ENCODE measurements at places on chromosomes 5 and 9.

DNA sequence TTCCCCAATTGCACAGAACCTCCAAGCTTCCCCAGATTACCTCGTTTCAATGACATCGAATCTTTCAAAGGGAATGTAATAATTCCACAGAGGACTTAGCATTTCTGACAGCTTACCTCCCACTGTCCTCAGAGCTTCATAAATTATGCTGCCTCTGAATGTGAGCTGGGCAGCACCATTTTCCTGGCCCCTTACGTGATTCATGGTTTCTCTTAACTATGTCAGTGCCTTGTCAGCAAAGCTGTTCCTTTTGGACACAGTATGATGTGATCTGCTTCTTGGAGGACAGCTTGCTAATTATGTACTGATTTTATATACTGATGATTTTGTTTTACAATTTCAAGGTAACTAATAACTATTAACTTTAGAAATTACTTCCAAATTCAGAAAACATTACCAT, 27.7 kb upstream of the SSBP2 start:
- peak; percentile 48 for DNase-seq

GRCh38 chr5:14342306-14342705, 199.2 kb downstream of the TRIO start:
- DNase-seq: no peak

DNA sequence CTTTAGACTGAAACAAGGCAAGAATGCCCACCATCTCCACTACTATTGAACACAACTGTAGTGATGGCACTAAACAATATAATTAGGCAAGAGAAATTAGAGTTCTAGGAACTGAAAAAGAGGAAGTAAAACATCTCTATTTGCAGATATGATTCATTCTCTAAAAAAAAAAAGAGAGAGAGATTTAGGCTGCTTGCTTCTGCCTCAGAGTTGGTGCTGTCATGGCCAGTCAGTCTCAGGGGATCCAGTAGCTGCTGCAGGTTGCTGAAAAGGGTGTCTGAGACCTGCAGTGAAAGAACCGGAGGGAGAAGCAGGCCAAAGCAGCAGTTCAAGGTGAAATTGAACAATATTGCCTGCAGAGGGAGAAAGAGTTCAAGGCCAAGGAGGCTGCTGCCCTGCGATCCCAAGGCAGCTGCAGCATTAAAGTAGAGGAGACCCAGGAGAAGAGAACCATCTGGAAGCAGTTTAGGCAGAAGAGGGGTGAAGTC, 72.5 kb downstream of the AP3B1 start:
- DNase-seq: peak; percentile 10

- DNase-seq: no peak
Measured at GRCh38 chr5:36939969-36940858, 63.6 kb downstream of the NIPBL start.

DNA sequence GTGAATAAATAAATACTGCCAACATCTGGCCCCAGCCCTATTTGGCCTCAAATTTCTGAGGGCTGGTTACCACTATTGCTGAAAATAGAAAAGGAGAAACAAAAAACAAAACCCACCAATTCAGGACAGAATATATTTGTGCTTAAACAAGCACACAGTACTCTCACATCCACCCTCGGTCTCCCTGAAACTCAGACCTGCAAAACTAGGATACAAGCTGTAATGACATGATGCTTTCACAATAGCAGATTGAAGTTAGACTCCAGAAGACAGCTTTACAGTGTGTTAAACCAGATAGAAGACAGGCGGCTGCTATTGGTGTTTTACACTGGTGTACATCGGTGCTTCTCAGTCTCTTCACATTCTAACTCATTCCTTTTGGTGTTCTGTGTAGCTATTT, 214.9 kb upstream of the DMRT1 start:
- DNase-seq: no peak

DNA sequence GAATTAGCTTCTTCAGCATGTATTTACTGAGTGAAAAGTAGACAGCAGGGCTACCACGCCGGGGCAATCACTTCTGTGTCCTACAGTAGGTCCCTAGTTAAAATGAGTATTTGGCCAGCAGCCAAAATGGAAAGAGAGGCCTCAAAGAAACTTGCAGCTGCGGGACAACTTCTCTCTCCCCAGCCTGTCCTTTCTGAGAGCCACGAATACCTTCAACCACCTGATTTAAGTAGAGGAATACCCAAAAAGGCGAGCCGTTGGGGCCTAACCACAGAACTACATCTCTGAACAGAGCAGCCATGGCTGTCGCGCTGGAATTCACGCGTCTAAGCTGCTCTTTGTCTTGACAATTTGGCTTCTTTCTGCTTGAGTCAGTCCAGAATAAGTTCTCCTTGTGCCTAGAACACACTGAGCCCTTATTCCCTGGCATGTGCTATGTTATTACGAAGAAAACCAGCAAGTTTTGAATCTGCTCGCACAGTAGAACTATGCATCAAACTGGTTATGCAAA, 43.8 kb upstream of the GOLPH3 start:
- peak; percentile 48 for DNase-seq
